H54 (cell line): ENCODE measurements at places on chromosomes 1 and 21.

DNA sequence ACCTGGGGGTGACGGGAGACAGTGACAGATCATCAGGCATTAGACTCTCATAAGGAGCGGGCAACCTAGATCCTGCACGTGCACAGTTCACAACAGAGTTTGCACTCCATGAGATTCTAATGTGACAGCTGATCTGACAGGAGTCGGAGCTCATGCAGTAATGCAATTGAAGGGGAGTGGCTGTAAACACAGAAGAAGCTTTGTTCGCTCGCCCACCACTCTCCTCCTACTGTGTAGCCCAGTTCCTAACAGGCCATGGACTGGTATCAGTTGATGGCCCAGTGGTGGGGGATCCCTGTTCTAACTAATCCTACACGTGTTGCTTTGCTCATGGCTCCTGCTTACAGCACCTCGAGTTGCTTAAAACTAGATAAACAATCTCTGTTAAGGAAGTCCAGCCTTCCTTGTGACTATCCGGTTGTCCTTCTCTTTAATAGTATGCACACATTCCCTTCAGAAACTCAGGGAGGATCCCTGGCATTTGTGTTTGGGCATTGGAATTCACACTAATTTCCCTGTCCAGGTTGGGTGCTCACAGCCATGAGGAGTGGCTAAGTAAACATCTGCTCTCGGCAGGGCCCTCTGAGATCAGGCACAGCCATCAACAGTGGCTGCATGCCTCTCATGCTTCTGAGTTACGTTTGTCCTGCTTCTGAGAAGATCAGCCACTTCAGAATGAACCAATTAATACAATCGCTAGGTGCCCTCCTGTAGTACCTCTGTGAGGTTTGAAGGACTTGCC, 21.1 kb upstream of the F3 start:
- no peak for DNase-seq

DNA sequence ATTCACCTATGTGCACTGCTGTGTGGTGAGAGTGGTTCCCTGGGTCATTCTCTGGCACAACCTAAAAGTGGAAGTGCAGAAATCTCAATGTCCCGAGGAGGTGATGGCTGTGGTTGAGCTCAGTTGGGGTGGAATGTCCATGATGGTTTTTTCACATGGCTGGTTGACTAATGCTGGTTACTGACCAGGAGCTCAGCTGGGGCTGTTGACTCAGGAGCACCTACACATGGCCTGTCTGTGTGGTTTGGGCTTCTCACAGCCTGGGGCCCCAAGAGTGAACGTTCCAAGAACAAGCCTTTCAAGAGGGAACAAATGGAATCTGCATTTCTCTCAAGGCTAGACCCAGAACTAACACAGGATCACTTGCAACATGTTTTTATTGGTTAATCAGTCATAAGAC, 6.4 kb upstream of the KANK4 start:
- no peak for DNase-seq

- no peak for DNase-seq
Observed at GRCh38 chr1:156444407-156445001, 56.1 kb downstream of the MEF2D start.

DNA sequence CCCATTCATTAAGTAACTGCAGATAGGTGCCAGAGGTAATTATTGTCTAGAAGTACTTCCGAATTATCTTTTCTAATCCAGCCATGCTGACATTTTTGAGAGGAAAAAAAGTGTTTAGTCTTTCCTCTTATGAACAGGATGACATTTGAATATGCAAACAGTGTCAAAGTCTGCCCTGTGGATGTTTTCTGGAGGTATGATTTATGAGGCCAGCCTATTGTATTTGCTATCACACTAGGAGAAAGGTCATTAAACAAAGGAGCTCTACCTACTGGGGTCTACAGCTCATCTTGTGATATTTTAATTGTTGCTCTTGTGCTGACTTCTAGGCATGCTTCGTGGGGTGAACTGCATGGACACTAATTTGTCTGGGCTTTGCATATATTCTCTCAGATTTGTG, 559.7 kb upstream of the CAMK1G start:
- no peak for DNase-seq

DNA sequence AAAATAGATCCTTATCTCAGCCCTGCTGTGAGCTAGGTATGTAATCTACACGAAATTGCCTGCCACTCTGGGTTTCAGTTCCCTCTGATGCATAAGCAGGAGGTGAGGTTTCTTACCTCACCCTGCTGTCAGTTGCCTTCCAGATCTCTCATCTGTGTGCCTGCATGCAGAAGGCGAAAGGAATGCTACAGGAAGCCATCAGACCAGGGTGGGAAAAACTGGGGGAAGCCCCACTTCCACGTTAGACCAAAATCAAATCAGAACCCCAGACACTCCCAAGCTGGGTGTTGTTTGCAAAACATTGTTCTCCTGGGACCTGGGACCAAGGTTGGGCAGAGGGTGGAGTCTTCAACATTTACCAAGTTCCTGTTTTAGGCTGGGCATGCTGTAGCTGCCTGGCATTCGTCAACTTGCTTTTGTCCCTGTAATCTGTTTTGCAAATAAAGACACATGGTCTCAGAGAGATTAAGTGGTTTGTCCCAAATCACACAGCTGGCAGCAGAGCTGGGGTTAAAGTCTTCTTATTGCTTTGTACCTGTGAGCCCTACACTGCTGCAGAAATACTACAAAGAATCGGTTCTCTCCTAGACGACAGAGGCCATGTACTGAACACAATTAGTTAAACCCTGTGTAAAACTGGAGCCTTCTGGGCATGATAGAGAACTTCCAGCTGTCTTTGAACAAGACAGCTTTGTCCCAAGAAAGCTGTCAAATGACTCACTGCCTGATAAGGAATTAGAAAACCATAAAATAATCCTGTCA, 389.7 kb upstream of the RUNX1 start:
- DNase-seq, result no peak

DNA sequence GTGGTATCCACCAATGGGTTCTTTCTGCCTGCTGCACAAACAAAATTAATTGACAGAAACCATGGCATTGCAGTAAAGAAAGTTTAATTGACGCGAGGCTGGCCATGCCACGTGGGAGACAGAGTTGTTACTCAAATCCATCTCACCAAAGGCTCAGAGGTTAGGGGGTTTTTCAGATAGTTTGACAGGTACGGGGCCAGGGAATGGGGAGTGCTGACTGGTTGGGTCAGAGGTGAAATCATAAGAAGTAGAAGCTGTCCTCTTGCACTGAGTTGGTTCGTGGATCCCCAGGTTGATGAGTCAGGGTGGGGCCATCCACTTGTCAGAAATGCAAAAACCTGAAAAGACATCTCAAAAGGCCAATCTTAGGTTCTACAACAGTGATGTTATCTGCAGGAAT, 941 bp upstream of the TBCE start:
- DNase-seq, result no peak

GRCh38 chr1:170765712-170766330, 101.9 kb downstream of the PRRX1 start:
- no peak for DNase-seq

GRCh38 chr1:93698329-93699048, 16.9 kb upstream of the BCAR3 start:
- no peak for DNase-seq

GRCh38 chr1:114607223-114607622, 25.8 kb upstream of the BCAS2 start:
- no peak for DNase-seq

GRCh38 chr1:246001142-246001836, 505.8 kb downstream of the SMYD3 start:
- no peak for DNase-seq

- no peak for DNase-seq
Observed at GRCh38 chr1:228292609-228292911, 84.7 kb downstream of the OBSCN start.

DNA sequence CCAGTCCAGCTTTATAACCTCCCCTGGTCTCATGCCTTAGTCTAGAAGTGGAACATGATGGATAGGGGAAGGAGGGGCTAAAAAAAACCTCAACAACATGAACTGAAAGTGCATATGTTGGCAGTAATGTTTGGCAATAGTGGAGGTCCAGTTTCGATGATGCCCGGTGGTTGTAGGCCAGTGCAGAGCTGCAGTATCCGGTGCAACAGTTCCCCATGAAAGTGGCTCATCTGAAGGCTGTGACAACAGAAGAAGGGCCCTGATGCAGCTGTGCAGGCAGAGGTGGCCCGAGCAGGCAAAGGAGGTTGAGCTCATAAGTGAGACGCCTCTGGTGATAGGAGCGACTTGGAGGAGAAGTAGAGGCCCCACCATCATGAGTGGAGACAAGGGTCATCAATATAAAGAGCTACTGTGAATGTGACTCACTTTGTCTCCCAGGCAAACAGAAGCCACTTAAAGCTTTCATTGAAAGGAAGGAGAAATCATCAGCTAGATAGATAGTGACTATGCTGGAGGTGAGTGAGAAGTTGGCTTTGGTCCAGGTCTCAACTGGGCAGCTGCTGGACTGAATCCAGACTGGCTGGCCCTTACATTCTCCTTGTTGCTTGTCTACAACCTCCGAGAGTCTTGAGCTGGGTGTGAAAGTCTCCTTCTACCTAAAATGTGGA, 10.2 kb upstream of the CREG1 start:
- no peak for DNase-seq

- no peak for DNase-seq
Observed at GRCh38 chr1:39877980-39878956, 5.0 kb downstream of the TRIT1 start.

DNA sequence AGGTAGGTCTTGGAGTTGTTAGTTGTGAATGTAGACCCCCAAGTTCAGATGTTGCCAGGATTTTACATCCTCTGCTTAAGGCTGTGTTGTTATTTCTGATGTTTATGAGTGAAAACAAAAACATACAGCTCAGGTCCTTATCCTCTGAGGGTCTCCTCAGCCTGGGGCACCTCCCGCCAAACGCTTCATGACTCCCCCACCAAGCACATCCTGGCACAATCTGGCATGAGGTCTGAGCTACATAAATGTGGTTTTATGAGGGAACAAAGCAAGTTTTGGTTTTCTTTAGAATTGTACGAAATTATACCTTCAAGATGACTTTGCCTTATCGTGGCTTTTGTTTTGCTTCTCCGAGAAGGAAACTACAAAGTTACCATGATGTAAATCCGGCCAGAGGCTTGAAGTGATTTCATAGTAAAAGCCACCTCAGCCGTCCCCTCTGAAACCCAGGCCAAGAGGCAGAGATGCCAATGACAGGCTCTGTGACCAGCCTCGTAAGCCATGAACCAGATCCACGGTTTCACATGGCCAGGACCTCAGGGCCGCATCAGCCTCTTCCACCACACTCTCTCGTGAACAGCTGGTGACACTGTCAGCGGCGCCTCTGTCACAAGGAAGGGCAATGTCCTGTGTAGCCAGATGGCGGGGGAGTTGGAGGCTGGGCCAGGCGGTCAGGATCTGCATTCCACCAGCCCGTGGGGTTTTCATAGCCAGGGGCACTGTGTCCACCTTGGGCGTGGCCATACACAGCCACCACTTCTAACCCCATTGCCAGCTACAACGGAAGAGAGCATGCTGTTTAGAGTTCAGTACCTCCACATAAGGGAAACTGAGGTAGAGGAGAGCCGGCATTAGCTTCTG, 199.4 kb downstream of the KIF26B start:
- DNase-seq, result no peak

DNA sequence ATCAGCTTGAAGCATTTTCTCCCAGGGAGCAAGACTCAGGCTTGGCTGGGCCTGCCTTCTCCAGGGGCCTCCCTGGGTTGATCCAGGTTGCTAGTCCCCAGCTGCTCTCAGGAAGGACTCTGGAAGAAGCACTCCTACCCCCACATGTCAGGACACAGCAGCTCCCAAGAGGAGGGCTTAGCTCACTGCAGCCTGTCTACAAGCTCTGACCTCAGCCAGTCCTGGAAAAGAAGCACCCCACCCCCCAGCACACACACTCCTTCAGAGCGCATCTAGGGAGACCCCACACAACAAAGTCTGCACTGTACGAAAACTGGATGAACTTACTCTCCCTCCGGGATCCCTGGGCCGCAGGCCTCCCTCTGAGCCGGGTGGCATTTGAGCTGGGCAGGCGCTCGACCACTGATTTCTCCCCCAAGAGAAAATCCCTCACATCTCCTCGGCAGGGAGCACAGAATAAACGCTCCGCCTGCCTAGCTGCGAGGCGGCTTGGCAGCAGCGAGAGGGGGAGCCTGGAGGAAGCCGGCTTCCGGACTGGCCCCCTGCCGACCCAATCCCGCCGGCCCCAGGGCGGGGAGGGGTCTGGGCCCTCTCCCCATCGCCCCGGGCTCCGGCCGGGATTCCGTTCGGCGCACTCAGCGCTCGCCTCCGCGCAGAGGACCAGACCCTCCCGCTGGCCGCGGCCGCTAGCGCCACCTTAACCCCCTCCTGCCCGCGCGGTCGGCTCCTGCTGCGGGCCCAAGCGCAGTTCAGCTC, at the start of gene KCNA2:
Gene KCNA2, minus strand, starts transcription at position 458 of the 756 bp plus-strand sequence. CDS start 1,576 bp downstream, outside the sequence.
- no peak for DNase-seq
